ENCODE measurements at places on chromosomes 1 and 21. TPM values are rescaled to one million over a fixed set of nuclear protein-coding genes. Genes with fewer than 3 reads are reported as not detected.

The PYHIN1 gene
- not detected for total RNA-seq

The SPRR1A gene
- not detected for total RNA-seq

The PKP1 gene
- total RNA-seq: under 0.01 TPM

The KCNN3 gene
- total RNA-seq: 1.4 TPM

The NEGR1 gene
- 12.4 TPM for total RNA-seq

The LRRC7 gene
- total RNA-seq: not detected

The AADACL3 gene
- total RNA-seq: not detected

The IGSF5 gene
- not detected for total RNA-seq

The SPATA21 gene
- total RNA-seq: not detected

The SDC3 gene
- total RNA-seq: 12.0 TPM

The INSRR gene
- not detected for total RNA-seq

The COL18A1 gene
- total RNA-seq: 164 TPM

The AZIN2 gene
- total RNA-seq: 0.99 TPM

The DLGAP3 gene
- total RNA-seq: not detected

The TBX15 gene
- total RNA-seq: 0.04 TPM

The LCE3D gene
- total RNA-seq: not detected

The TFAP2E gene
- total RNA-seq: 0.07 TPM

The MTMR11 gene
- 3.6 TPM for total RNA-seq

The BRDT gene
- total RNA-seq: not detected

The SERPINC1 gene
- total RNA-seq: not detected

The TRMT1L gene
- total RNA-seq: 38.3 TPM

Measured in pulmonary artery endothelial cell (primary cell).